ENCODE measurements at places on chromosomes 3 and 15. TPM values are rescaled to one million over a fixed set of nuclear protein-coding genes. Genes with fewer than 3 reads are reported as not detected.

OXTR gene
- 10.1 TPM for total RNA-seq

SH3BP5 gene
- total RNA-seq: 15.7 TPM

ARPP21 gene
- total RNA-seq: 0.11 TPM

MB21D2 gene
- total RNA-seq: 4.6 TPM

TRH gene
- total RNA-seq: not detected

MTFMT gene
- 27.5 TPM for total RNA-seq

CFAP91 gene
- total RNA-seq: 0.24 TPM

Data from A549 treated with AZD2906 at 1 μM for 4 hours (cell line).